Stimulated activated CD8-positive, alpha-beta memory T cell treated with anti-CD3 and anti-CD28 coated beads, Interleukin-4, amount 100 ng/mL, for 4 hours (primary cell): ENCODE measurements at places on chromosomes 5 and 9.

DNA sequence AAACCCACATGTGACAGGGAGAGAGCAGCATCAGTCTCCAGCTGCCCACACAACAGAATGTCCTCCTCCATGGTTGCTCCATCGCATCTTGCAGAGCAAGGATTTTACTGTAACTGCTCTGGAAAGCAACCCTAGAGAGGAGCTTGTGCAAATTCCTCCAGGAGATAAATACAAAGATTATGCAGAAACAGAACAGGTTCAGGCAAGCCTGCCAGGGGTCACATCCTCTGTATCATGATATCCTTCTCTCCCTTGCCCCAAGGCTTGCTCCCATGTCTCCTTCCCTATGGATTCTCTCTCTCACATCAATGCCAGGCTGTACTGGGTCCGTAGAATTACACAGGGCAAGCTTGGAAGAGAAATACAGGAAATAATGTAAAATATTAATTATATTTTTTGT, 226.0 kb downstream of the MPDZ start:
- DNase-seq: no peak

GRCh38 chr5:2124434-2125170, 241.9 kb upstream of the IRX4 start:
- DNase-seq: no peak

DNA sequence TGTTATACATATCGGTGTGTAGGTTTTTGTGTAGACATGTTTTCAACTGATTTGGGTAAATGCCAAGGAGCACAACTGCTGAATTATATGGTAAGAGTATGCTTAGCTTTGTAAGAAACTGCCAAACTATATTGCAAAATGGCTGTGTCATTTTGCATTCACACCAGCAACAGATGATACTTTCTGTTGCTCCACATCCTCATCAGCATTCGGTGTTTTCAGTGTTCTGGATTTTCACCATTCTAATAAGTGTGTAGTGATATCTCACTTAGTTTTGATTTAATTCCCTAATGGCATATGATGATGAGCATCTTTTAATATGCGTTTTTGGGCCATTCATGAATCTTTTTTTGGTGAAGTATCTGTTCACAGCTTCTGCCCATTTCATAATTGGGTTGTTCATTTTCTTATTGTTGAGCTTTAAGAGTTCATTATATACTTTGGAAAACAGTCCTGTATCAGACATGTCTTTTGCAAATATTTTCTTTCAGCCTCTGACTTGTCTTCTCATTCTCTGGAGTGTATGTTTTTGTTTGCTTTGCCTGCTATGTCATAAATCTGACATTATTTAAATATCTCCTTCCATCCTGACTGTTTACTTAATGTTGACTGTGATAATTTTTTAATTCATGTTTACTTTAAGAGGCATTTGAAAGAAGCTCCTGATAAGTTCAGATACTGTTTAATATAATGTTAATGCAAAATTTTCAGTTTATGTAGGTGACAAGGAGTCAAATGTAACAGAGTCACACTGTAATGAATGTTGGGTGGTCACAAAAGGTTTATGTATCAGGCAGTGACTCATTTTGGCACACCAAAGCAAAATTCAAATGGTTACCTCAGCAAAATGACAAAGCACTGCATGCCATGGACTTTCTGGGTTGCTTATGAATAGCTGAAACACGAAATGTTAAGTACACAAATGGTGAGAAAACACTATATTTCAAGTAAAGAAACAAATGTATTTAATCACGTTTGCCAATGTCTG, 181.1 kb upstream of the DAB2 start:
- DNase-seq: no peak

DNA sequence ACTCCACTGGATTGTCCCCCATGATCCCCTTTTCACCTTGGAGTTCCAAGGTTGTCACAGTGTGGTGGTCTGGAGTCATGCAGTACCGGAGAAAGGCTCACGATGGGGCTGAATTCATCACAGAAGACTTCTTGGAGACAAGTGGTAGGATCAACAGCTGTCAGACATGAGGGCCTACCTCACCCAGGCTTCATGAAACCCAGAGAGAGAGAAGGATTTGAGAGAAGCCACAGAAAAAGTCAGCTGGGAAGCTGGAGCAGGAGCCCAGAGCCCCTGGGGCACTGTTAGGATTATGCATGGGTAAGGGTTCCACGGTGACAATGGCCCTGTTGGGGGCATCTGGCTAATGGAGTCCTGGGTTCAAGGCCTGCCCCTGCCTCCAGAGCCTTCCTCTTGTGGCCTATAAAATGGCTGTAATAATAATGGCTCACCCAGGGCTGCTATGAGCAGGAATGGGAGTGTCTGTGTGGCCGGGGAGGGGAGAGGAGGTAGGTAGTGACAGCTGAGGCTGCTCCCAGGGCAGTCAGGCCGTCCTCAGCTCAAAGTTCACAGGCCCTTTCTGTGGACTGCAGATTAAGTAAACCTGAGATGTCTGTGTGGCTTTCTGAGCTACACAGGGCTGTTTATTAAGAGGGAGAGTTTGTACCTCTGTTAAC, 910 bp downstream of the TRIM14 start:
- no peak for DNase-seq

GRCh38 chr5:83925955-83926337, 205.3 kb upstream of the HAPLN1 start:
- no peak for DNase-seq

DNA sequence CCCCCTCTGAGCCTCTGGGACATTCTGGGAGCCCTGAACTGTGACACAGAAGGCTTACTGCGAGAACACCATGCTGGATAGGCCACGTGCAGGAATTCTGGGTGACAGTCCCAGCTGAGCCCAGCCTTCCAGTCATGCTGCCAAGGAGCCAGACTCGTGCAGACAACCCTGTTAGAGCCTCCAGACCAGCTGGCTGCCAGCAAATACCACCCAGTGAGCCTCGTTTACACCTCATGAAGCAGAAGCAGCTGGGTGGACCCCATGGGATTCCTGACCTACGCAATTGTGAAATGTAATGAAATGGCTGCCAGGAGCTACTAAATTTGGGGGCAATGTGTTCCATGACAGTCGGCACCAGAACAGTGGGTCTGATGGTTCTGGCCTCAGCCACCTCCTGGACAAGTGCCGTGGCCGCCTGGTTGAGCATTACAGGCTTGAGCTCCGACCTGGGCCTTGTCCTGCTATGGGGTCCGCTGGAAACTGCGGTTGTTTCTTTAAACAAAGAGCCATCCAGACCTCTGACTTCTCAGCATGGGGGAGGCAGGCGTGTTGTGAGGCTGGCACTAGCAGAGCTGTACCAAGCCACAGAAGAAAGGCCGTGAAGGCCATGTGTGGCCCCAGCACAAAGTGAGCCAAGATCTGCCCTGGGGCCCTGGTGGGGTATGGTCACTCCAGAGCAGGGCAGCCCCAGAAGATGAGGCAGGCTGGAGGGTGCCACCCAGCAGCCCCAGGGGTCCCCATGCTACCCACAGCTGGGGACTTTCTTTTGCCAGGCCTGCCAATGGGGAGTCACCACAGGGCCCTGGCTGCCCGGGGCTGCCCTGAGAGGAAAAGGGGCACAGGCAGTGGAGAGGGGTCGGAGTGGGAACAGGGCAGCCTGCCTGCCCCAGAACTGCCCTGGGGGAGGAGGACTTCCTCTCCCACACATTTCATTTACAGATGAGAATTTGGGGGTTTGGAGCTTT, 19.3 kb upstream of the RXRA start:
- no peak for DNase-seq

GRCh38 chr5:117095346-117096332, 521.0 kb upstream of the SEMA6A start:
- no peak for DNase-seq

DNA sequence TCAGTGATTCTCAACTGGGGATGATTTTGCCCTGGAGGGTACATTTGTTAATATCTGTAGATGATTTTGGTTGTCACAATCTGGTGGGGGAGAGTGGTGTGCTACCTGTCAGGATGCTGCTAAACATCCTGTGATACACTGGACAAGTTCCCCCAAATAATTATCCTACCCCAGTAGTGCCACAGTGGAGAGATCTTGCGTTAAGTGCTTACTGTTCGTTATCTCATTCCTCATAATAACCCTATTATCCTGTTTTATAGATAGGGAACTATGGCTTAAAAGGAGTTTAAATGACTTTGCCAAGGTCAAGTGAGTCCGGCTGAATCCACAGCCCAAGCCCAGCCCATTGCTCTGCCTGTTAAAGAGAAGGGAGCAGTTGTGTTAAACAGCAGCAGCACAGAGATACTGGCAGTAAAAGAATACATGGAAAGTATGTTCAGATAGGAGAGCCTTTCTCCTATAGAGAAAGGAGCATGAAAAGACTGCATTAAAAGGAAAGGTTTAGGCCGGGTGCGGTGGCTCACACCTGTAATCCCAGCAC, 15.4 kb downstream of the CNOT8 start:
- DNase-seq: no peak

GRCh38 chr5:149840226-149840825, 104.3 kb downstream of the PDE6A start:
- no peak for DNase-seq
